ENCODE measurements at places on chromosomes 12 and 14. TPM values are rescaled to one million over a fixed set of nuclear protein-coding genes. Genes with fewer than 3 reads are reported as not detected.

The CD163 gene
- 1.1 TPM for total RNA-seq

The FAM90A1 gene
- 0.30 TPM for total RNA-seq

The DBX2 gene
- total RNA-seq: not detected

GRCh38 chr12:120539303-120539702 lies 5.1 kb downstream of the RNF10 start:
- peaks cover 24% of the 10 kb centered on the region for H3K36me3 ChIP-seq
- H3K27me3 ChIP-seq: no peaks in the 10 kb centered on the region
- H3K27ac ChIP-seq: no peak overlapping the region
- peaks cover 73% of the 10 kb centered on the region for H3K4me1 ChIP-seq
- H3K4me3 ChIP-seq: no peak overlapping the region

- H3K27me3 ChIP-seq: no peaks in the 10 kb centered on the region
- no peaks in the 10 kb centered on the region for H3K36me3 ChIP-seq
- H3K27ac ChIP-seq: peak overlapping the region; percentile 47
Observed at GRCh38 chr14:32201193-32201815, 541 bp upstream of the RNU6-7 start.

GRCh38 chr12:116160231-116160630 lies 117.3 kb downstream of the MED13L start:
- H3K27me3 ChIP-seq: no peaks in the 10 kb centered on the region
- peaks cover 1% of the 10 kb centered on the region for H3K4me1 ChIP-seq
- no peak overlapping the region for H3K4me3 ChIP-seq
- DNase-seq: no peak

GRCh38 chr14:21505012-21505553 lies 6.1 kb downstream of the METTL3 start:
- H3K27ac ChIP-seq: no peak overlapping the region
- no peaks in the 10 kb centered on the region for H3K27me3 ChIP-seq
- DNase-seq: no peak

DNA sequence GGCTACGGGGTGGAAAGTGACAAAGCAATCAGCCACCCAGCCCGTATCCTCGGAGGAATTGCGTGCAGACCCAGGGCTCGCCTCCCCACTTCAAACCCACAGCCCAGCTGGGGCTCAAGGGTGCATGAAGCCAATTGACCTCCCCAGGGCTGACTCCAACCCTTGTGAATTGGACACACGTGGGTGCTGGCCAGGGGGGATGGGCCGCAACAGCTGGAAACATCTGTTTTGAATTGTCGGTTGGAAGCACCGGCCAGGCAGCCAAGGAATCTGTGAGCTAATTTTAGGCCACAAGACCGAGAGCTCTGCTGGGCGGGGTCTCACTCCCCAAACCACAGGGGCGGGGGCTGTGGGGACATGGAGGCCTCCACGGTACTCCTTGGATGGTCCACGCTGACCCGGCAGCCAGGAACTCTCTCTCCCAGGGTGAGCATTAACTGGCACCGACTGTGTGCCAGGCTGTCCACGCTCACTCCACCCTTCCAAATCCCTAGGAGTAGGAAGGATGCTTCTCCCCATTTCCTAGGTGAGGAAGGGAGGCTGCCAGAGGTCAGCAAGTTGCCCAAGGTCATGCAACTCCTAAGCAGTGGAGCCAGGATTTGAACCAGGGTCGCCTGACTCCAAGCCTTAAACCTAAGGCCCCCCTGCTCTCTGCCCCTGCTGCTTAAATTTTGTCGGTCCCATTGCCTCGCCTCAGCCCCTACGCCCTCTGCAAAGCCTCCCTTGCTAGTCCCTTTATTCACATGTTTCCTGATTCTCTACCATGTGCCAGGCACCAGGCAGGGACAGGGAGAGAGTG lies 11.9 kb upstream of the TMEM119 start:
- no peak overlapping the region for H3K27ac ChIP-seq
- no peak for DNase-seq
- no peaks in the 10 kb centered on the region for H3K27me3 ChIP-seq
- no peak overlapping the region for H3K4me3 ChIP-seq
- H3K4me1 ChIP-seq: peaks cover 16% of the 10 kb centered on the region

DNA sequence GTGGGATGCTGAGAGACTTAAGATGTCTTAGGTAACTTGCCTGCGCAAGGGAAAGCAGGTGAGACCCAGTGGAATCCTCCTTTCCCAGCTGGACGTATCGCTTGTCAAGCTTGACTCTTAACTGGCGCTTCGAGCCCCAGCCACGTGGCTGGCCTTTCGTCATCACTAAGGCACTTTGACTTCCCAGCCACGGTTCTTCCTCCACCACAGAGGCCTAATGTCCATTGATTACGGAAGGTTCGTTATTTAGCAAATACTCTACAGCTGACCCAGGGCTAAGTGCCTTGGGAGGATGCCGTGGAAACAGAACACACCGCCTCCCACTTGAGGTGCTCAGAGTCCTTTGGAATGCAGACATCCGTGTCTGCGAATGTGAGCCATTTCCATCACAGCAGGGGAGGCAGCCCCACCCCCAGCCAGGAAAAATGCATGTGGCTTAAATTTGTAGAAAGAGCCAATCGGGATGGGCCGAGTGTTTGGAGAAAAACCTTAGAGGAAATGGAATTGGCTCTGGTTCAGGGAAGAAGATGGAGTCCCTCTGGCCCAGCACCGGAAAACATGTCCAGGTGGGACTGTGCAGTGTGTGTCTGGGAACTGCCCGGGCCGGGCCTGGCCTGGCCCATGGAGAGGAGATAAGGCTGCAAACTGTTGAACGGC lies 115.7 kb downstream of the PLXNC1 start:
- peaks cover 35% of the 10 kb centered on the region for H3K4me1 ChIP-seq
- H3K4me3 ChIP-seq: no peak overlapping the region
- peaks cover 22% of the 10 kb centered on the region for H3K36me3 ChIP-seq
- peak overlapping the region; percentile 92 for H3K27ac ChIP-seq
- no peak for DNase-seq
- no peaks in the 10 kb centered on the region for H3K27me3 ChIP-seq

GRCh38 chr14:24172261-24172860 lies 481 bp downstream of the REC8 start:
- peaks cover 37% of the 10 kb centered on the region for H3K36me3 ChIP-seq
- peaks cover 21% of the 10 kb centered on the region for H3K4me1 ChIP-seq
- H3K27ac ChIP-seq: peak overlapping the region; percentile 29

- no peak overlapping the region for H3K27ac ChIP-seq
- no peaks in the 10 kb centered on the region for H3K36me3 ChIP-seq
- peaks cover 53% of the 10 kb centered on the region for H3K4me1 ChIP-seq
- no peaks in the 10 kb centered on the region for H3K27me3 ChIP-seq
Observed at GRCh38 chr12:4147031-4147481, 126.5 kb upstream of the CCND2 start.

- no peak overlapping the region for H3K4me3 ChIP-seq
- H3K27ac ChIP-seq: no peak overlapping the region
- peaks cover 12% of the 10 kb centered on the region for H3K27me3 ChIP-seq
Observed at GRCh38 chr14:69312608-69313007, 52.6 kb downstream of the GALNT16 start.

- H3K36me3 ChIP-seq: no peaks in the 10 kb centered on the region
- H3K4me3 ChIP-seq: no peak overlapping the region
- no peak overlapping the region for H3K27ac ChIP-seq
- H3K27me3 ChIP-seq: no peaks in the 10 kb centered on the region
Observed at GRCh38 chr14:72528059-72528862, 365.6 kb downstream of the DPF3 start.

DNA sequence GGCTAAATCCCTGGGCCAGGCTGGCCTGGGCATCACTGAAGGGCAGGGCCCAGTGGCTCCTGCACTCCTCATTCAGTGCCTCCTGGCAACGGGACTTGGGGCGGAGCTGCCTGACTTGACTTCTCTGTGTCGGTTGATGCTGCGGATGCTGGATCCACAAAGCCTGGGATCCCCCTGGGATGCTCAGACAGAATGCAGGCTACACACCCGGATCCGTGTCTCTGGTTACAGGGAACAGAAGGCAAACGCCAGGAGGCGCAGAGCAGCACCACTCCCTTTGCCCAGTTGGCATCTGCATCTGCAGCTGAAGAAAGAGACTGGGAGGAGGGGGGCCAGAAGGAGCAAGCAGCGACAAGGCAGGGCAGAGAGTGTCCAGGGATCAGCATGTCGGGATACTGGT lies 154.5 kb upstream of the FKBP4 start:
- no peak overlapping the region for H3K27ac ChIP-seq
- no peaks in the 10 kb centered on the region for H3K36me3 ChIP-seq
- H3K27me3 ChIP-seq: peaks cover 10% of the 10 kb centered on the region
- no peak for DNase-seq
- H3K4me1 ChIP-seq: peaks cover 16% of the 10 kb centered on the region

- H3K27me3 ChIP-seq: no peaks in the 10 kb centered on the region
- H3K4me1 ChIP-seq: peaks cover 9% of the 10 kb centered on the region
- H3K27ac ChIP-seq: no peak overlapping the region
- DNase-seq: no peak
- peaks cover 11% of the 10 kb centered on the region for H3K36me3 ChIP-seq
- no peak overlapping the region for H3K4me3 ChIP-seq
Observed at GRCh38 chr14:103593577-103593976, 30.8 kb downstream of the COA8 start.

All from CD4-positive, alpha-beta T cell (primary cell).